CD8-positive, alpha-beta T cell (primary cell): ENCODE measurements at places on chromosomes 13 and 19.

- no peak for DNase-seq
Measured at GRCh38 chr13:98507282-98507797, 69.6 kb downstream of the STK24 start.

DNA sequence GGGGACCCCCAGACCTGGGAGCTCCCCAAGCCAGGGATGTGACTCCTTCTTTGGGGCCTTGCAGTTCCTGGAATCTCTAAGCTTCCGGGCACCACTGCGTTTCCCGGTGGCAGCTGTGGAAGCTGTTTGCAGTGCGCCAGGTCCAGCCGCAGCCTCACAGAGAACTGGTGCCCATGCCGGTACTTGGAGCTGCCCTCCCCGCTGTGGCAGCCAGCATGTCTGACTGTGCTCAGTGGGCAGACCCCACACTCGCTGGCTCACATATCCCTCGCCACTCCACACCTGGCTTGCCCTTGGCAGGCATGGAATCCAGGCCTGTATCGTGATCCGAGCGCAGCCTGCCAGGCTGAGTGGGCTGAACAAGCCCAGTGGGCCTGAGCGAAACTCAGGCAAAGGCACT, 753.2 kb upstream of the PCDH20 start:
- DNase-seq = no peak

- DNase-seq = no peak
Measured at GRCh38 chr13:30708541-30708940, 26.8 kb upstream of the ALOX5AP start.

- no peak for DNase-seq
Measured at GRCh38 chr13:98447881-98448641, 128.8 kb downstream of the STK24 start.

- DNase-seq = no peak
Measured at GRCh38 chr13:91273675-91274074, 73.8 kb upstream of the MIR17HG start.

GRCh38 chr13:46178143-46178542, 3.8 kb downstream of the LCP1 start:
- no peak for DNase-seq

DNA sequence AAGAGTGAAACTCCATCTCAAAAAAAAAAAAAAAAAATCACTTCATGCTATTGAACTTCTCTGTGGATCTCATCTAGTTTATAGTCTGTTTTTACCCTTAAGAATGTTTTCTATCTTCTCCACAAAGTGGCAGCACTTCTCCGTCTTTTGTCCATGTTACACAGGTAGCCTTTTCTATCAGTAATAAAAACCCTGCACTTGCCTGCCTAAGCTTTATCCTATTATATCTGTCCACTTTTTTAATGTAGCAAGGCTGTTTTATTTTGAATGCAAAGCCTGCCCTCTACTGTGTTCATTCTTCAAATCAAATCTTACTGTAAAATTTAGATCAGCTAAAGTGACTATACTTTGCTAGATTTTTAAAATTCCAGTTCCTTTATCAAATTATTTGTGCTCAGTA, 124.0 kb downstream of the STOML3 start:
- DNase-seq = no peak

GRCh38 chr13:111392486-111392885, 72.0 kb downstream of the TEX29 start:
- no peak for DNase-seq

DNA sequence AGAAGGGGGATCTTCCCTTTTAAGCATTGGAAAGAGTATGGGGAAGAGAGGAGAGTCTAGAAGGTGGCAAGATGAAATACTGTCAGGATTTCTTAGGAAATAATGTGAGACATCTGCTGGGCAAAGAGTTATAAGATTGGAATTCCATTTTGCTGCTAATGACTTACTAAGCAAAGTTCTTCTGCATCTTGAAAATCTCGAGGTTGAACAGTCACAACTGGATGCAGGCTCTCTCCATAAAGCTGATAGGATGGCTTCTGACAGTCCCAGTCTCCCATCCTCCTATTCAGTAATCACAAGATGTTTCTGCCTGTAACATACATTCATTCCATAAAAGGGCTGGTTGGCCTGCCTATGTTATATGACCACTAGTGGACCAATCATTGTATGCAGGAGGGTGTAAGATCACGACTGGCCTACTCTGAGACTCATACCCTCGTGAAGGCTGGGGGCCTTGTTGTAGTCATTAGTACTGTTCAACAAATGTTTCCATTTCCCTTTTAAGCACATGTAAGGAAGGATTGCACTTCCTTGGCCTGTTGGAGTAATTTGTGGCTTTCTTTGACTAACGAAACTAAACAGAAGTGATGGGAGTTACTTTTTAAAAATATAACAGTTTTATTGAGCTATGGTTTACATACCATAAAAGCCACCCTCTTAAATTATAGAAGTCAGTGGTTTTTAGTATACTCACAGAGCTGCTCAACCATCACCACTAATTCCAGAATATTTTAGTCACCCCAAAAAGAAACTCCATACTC, 45.0 kb upstream of the TDRD3 start:
- DNase-seq = no peak

DNA sequence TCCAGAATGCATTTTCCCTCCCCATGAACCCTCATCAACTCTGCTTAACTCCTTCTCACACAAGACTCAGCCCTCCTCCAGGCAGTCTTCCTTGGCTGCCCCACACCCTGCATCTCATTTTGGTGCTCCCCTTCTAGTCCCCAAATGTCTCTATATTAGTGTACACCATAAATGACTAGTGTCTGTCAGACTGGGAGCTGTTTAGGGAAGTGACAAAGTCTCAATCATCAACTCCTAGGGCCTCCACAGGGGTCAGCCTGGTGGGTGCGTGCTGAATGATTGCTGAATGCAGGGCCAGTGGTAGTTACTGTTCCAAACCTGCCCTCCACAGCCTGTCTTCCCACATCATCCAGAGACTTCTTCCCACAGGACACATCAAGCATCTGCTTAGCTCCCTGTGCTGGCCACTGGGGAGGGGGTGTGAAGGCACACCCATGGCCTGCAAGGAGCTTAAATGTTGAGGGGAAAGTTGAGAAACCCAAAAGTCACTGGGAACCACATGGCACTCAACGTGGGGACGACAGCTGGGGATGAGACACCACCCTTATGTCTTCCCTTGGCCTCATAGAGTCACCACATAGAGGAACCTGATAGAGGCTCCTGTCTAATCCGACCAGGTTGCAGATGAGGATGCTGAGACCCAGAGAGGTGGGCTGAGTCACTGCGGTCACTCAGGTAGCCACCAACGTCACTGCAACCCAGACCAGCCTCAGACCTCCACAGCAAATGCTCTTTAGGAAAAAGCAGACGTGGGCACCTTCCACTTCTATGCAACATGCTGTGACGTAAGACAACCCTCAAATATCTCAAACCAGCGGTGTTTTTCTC, 79.3 kb upstream of the TM9SF2 start:
- DNase-seq = no peak

- no peak for DNase-seq
Measured at GRCh38 chr19:43078311-43078710, 4.2 kb downstream of the PSG2 start.

GRCh38 chr19:10353793-10354391, 14.5 kb upstream of the ICAM3 start:
- no peak for DNase-seq

DNA sequence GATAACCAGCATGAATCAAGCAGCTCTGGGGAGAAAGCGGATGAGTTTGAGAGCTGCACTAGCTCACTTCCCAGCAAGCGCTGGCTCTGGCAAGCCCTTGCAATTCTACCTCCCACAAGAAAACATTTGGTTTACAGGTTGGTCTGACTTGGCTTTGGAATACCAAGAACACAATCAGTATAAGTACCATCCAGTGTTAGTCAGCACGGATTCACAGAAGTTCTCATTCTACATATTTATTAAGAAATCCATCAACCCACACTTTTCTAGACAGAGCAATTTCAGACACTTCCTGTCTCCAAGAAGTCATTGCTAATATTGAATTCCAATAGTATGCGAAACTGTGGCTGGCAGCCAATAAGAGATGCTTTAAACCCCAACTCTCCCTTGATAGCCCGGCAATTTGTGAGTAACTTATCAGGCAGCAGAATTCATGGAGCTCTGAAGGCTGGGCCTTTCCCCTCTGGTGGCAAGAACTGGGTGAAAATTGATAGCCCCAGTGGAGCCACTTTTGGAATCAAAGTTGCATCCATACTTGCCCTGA, 59.4 kb upstream of the WASF3 start:
- no peak for DNase-seq

GRCh38 chr13:41296879-41297646, 14.0 kb upstream of the NAA16 start:
- DNase-seq = no peak

GRCh38 chr13:74647991-74648390, 513.8 kb upstream of the KLF12 start:
- no peak for DNase-seq

DNA sequence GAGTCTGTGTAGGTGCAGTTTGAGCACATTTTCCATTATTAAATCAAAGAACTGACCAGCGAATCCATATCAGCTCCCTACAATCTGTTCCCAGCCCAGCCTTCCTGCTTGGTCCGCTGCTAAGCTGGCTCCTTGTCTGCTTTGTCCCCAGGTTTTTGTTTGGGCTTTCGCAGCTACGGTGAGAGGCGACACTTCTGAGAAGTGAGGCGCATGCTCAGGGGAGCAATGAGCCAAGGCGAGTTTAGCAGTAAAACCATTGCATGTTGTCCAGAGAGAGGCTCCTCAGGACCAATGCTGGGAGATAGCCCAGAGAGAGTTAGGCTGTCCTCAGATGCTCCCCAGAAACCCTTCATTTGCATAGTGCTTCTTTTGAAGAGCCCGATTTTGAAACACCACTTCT, 162.0 kb downstream of the ITGBL1 start:
- DNase-seq = no peak

GRCh38 chr13:27203854-27204253, 32.2 kb upstream of the USP12 start:
- DNase-seq = peak; percentile 13

GRCh38 chr13:33441015-33441414, 155.5 kb upstream of the STARD13 start:
- DNase-seq = no peak

DNA sequence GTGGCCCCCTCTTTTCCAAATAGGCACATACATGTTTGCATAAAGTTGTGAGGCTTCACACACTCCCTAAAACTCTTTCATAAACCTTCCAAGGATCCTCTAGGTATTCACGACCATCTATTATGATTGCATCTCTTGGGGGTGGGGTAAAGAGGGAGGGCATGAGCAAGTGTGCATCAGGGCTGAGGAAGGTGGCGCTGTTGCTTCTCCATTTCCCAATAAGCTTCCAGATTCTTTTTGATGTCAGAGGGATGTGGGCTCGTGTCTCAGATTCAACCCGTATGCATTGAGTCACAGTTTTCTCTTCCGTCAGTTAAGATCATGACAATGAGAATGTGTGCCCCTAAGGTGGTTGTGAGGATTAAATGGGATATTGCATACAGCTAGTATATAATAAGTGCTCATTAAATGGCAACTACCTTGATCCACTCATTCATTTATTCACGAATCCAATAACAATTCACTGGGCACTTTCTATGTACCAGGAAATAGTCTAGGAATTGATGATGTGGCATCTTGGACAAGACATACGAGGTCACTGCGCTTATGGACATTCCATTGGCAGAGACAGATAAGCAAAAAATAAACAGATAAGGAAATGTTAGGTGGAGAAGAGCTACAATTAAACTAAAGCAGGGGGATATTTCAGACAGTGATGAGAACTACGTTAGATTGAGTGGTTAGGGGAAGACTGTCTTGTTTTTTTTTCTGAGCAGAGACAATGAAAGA, 10.3 kb downstream of the CYP2B6 start:
- DNase-seq = no peak

DNA sequence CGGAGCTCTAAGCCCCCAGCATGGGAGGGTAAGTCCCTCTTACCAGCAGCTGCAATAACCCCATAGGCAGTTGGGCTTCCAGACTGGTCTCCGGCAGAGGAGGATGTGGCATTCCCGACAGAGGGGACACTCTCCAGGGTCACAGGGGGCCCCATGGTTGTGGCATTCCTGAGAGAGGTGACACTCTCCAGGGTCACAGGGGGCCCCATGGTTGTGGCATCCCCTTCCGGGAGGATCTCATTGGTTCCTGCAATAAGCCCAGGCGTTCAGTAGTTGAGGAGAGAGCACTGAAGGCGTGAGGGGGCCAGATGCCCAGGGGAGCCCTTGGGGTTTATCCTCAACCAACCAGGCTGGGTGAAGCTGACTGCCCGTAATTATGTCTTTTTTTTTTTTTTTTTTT, 5.4 kb downstream of the CD320 start:
- DNase-seq = no peak

- DNase-seq = peak; percentile 90
Measured at GRCh38 chr19:6530386-6531162, at the start of gene TNFSF9. TSS of gene TNFSF9 (plus strand) at chr19:6531026. CDS start at chr19:6531037, 11 bp downstream.

DNA sequence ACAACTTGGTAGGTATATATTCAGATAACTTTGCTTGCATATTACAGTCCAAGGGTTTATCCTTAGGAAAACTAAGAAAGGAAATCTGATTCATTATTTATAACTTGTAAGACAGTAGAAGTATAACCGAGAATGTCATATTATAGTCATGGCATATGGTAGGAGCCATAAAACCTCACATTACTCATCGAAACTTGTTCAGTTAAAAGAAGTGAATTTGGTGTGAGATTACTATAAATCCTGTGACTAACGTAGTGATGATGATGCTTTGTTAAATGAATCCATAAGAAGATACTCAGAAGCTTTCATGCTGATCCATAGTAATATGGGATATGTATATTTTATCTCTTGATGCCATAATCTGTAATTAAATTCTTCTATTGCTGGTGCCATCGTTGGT, 57.3 kb downstream of the MTUS2 start:
- DNase-seq = no peak

- no peak for DNase-seq
Measured at GRCh38 chr19:2236064-2236313, 140 bp downstream of the PLEKHJ1 start.

DNA sequence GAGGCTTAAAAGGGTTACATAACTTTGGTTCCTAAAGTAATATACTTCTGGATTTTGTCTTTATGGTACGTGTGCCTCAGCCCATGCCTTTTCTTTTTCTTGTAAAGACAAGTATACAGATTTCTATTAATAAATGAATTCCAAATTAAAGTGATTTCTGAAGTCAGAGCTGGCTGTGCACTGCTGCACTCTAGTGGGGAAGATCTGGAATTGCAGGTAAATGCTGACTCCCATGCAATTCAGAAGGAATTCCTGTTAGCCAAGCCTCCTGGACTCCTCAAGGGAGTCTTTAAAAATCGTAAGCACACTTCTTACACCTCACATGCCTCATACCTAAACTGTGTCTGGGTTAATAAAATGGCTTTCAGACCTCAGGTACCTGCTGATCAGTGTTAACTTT, 118.4 kb upstream of the SLC7A1 start:
- DNase-seq = no peak

GRCh38 chr13:72074663-72075062, 207.7 kb upstream of the DACH1 start:
- DNase-seq = no peak

DNA sequence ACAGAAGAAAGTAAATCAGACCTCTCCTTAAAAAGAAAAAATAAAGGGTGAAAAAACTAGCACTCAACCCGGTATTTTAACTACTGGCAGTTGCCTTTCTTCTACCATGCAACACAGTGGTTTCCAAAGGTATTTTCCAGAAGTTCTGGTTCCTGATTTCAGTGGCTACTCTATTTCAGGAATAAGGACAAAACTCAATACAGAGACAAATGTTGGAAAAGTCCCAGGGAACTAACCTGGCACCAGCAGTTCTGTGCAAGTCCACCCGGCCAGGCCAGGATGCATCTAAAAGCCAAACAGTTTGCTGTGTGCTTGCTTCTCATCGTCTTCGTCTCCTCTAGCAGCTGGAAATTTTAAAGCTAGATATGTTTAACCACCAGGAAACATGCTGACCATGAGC, 52.5 kb downstream of the FOXO1 start:
- DNase-seq = no peak

- no peak for DNase-seq
Measured at GRCh38 chr13:43785650-43786471, 911 bp downstream of the ENOX1 start.
